ENCODE measurements at places on chromosomes 7 and 10.

- DNase-seq = no peak
Measured at GRCh38 chr10:79982861-79983260, 34.0 kb upstream of the SFTPD start.

DNA sequence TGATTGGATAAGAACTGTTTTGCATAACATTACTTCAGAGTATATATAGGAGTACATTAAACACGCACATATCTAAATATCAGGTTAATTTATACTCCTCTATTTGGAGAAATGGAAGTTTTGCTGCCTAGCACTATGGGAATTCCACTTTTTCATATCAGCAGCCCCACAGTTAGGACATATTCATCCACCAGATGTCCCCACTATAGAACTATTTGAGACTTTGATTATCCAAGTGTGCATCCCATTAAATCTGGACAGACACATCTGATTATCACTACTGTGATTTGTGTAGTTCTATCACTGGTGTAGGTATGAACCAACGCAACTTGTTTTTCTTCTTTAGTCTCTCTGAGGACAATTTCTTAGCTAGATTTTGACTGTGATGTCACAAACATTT is 345.7 kb downstream of the THSD7A start:
- DNase-seq = no peak

GRCh38 chr10:119754936-119755335 is 29.1 kb downstream of the INPP5F start:
- no peak for DNase-seq

- no peak for DNase-seq
Measured at GRCh38 chr10:59876695-59877094, 29.7 kb downstream of the CCDC6 start.

DNA sequence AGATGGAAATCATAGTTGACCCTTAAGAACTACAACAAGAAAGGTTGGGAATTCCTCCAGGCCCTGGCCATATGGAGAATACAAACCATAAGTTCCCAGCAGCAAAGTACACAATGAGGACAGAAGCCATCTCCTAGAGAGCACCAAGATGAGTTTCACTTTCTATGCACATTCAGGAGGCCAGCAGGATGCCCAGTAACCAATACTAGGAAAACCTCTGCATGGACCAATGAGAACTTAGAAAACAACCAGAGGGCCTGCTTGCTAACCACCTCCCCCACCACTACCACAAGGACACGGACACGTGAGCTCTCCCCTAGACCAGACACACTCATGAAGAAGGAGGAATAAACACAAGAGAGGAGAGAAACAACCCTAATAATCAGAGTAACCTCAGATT is 56.3 kb downstream of the IFIT5 start:
- no peak for DNase-seq

DNA sequence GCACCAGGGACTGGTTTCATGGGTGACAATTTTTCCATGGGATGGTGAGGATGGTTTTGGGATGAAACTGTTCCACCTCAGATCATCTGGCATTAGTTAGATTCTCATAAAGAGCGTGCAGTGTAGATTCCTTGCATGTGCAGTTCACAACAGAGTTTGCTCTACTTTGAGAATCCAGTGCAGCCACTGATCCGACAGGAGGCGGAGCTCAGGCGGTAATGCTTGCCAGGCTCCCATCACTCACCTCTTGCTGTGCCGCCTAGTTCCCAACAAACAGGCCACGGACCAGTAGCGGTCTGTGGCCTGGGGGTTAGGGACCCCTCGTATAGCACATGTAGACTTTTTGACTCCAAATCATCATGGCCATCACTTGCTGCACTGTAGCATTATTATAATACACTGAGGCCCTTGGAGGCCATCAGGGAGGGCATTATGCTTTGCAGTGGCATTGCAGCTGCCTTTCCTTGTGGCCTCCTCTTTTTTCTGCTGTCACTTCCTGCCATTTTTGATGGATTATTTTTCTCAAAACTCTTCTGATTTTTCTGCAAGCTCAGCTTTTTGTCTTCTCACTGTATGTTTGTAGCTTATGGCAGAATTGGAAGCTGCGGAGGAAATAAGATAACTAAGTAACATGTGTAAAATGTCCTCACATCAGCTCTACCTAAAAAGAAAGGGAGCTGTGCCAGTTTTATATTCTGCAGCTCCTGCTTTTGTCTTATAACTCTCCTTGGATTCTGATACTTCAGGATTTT is 18.5 kb downstream of the CSGALNACT2 start:
- no peak for DNase-seq

- DNase-seq = no peak
Measured at GRCh38 chr7:35424869-35425495, 171.1 kb upstream of the TBX20 start.

DNA sequence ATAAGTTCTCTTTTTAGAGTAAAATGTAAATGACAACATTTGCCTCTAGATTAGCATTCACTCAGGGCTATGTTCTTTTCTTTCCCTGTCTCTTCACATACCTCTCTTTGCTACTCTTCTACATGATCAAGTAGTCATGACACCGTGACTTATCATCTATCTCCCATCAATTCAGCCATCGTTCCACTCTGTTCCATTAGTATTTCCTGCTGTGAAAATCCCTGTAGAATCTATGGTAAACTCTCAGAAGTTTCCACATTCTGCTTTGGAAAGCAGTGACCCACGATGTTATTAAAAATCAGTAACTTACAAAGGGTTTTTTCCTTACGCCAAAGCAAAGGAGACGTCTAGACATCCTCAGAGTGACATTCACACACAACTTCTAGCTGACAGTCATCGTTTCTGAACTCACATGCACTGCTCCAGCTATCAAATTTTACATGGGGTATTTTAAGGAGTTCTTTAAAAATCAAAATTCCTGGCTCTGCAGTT is 135.6 kb downstream of the SEMA3C start:
- no peak for DNase-seq

DNA sequence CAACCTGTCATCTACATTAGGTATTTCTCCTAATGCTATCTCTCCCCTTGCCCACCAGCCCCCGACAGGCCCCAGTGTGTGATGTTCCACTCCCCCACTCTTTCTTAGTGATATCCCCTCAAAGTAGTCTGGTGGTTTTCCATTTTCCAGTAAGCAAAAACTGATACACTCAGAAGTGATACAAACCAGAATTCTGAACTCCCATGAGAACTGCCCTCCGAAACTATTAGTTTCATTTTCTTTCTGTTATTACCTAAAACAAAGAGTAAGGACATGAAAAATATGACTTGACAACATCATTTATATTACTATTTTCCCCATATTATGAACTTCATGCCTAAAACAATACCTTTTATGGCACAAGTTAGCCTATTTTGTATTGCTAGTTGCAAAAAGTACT is 175.0 kb downstream of the OTUD1 start:
- DNase-seq = no peak

DNA sequence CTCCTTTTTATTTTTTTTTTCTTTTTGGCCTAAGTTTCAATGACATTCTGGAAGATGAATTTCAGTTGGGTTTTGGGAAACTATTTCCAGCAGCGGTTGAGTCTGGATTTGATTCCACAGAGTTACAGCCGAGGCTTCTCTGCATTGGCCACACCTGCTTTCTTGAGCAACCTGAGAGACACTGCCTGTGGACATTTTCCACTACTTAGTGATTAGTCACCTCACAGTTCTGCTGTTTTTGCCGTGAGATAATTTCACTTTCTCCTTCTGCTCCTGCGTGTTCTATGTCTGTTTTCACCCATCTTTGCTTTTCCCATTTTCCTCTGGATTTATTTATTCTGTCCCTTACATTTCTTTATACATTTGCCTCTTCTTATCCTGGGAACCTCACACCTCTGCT is 243.0 kb downstream of the BICC1 start:
- DNase-seq = peak; percentile 60

GRCh38 chr10:19847321-19847720 is 31.1 kb downstream of the PLXDC2 start:
- DNase-seq = no peak

GRCh38 chr7:135459076-135459475 is 50.8 kb downstream of the CNOT4 start:
- no peak for DNase-seq

- DNase-seq = no peak
Measured at GRCh38 chr7:42567051-42567450, 330.0 kb upstream of the GLI3 start.

- no peak for DNase-seq
Measured at GRCh38 chr7:112383671-112384417, 66.4 kb upstream of the IFRD1 start.

- DNase-seq = no peak
Measured at GRCh38 chr10:104049504-104050250, 36.0 kb downstream of the COL17A1 start.

DNA sequence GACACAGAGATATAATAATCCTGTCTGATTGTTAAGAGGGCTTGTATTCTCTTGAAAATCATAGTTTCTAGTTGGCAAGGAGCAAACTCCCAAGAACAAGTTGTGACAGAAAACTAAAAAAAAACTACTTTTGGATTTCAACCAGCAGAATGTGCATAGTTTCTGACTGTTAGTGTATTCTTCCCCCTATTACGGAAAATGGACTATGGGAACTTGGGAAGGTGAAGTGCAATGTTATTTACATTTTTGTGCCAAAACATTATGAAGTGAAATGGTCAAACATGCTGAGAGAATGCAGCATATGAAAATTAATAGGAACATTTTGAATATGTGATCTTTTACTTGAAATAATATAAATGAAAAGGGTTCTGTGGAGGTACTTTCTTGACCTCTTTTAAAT is 660.8 kb downstream of the SUGCT start:
- DNase-seq = no peak

DNA sequence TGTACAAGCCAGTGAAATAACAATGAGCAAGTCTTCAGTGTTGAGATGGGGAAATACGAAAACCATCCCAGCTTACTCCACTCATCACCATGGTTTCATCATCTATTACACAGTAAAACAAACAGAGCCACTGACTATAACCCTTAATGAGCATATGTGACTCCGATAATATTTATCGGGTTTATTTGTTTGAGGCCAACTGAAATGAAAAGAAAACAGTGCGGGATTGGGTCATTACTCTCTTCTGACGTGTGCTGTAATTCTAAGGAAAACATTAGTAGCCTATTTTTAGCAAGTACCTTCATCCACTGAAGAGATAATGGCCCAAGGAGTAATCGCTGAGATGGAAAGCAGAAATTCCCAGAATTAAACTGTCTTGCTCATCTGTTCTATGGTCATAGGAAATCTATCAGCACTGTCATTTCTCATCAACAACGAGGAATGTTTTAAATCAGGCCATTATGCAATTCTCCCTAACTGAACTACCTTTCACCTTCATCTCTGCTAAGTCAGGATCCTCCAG is 716.5 kb downstream of the INHBA start:
- DNase-seq = no peak

- no peak for DNase-seq
Measured at GRCh38 chr10:72426986-72427385, 72.3 kb upstream of the DNAJB12 start.

GRCh38 chr10:48838834-48839233 is 100.8 kb downstream of the LRRC18 start:
- DNase-seq = no peak

- DNase-seq = no peak
Measured at GRCh38 chr10:78769526-78769925, 299.2 kb upstream of the ZMIZ1 start.

DNA sequence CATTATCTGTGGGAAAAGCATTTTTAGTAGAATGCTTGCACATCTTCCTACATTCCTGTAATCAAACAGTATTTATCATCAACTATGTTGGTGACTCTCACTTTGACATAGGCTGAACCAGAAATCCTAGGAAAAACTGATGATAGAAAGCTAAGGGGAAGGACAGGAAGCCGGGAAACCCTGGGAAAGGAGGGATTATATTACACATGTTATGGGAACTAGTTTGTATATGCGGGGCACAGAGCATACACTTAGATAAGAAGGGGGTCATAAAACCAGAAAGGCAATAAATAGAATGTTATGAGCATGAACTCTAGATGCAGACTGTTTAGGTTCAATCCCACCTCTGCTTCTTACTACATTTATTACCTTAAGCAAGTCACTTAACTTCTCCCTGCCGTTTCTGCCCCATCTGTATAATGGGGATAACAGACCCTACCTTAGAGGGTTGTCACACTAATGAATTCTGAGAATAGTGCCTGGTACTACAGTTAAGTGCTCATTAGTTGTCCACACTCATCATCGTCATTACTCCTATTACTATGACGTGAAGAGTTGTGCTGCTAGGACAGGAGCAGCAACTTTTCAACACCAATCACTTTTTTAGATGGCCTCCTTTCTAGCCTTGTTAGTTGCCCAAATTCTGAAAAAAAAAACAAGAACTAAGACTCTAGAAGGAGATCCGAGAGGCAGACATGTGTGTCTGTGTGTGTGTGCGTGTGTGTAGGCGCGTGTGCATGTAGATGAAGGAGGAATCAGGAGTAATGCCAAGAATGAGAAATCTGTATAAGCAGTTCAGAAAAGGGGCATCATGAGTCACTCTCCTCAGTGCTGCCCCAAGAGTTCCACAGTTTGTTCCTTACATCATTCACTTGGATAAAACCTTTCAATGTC is 52.2 kb downstream of the KMT2C start:
- no peak for DNase-seq

- DNase-seq = no peak
Measured at GRCh38 chr7:142647749-142648148, 101.5 kb upstream of the PRSS1 start.

- no peak for DNase-seq
Measured at GRCh38 chr10:113895018-113895417, 40.6 kb downstream of the NHLRC2 start.

DNA sequence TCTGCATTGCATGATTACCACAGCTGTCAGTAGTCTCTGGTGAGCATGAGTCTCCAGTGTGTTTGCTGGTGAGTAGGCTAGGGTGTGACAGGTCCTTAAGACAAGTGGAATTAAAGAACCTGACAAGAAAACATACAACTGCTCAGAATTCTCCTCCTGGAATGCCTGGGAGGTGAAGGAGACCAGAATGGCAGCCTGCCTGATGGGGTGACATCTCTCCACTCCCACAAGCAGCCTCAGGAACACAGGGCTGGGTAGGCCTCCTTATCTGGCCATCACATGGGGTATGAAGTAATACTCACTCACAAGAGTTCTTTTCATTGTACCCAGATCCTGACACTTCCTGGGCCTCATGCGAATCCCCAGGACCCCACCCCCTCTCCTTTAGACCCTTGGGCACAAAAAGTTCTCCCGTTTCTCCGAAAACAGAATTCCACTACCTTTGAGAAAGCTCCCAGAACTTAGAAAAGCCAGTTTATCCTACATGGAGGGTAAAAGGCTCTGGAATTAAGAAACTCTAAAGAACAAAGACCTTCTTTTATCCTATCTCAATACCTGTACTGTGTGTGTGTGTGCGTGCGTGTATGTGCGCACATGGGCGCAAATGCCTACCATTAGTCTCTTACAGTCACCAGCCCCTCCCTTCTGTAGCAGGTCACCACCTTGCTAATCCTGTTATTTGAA is 33.4 kb upstream of the C1GALT1 start:
- DNase-seq = no peak

GRCh38 chr10:27312854-27313253 is 72.3 kb upstream of the ACBD5 start:
- DNase-seq = no peak
